ENCODE measurements at places on chromosomes 7 and 10. TPM values are rescaled to one million over a fixed set of nuclear protein-coding genes. Genes with fewer than 3 reads are reported as not detected.
A peak's percentile ranks its signal among the peaks of the same experiment; 100 is the strongest.

Gene GUSB
- 83.1 TPM for total RNA-seq

Gene CDHR3
- total RNA-seq: 44.6 TPM

Gene AKR1C4
- total RNA-seq: not detected

Gene SFTPD
- 906 TPM for total RNA-seq

GRCh38 chr10:36677431-36677768, 448.0 kb upstream of the ANKRD30A start:
- DNase-seq: no peak
- H3K27ac ChIP-seq: no peak overlapping the region
- H3K4me3 ChIP-seq: no peak overlapping the region
- H3K36me3 ChIP-seq: no peaks in the 10 kb centered on the region
- H3K27me3 ChIP-seq: no peaks in the 10 kb centered on the region

GRCh38 chr7:94264756-94265155, 129.9 kb upstream of the COL1A2 start:
- H3K27ac ChIP-seq: no peak overlapping the region
- no peaks in the 10 kb centered on the region for H3K36me3 ChIP-seq
- no peak overlapping the region for H3K4me3 ChIP-seq
- H3K4me1 ChIP-seq: no peaks in the 10 kb centered on the region
- no peaks in the 10 kb centered on the region for H3K27me3 ChIP-seq

- no peak overlapping the region for H3K27ac ChIP-seq
- H3K4me1 ChIP-seq: no peaks in the 10 kb centered on the region
- H3K36me3 ChIP-seq: no peaks in the 10 kb centered on the region
- no peaks in the 10 kb centered on the region for H3K27me3 ChIP-seq
Observed at GRCh38 chr7:27686315-27686714, 23.6 kb upstream of the HIBADH start.

DNA sequence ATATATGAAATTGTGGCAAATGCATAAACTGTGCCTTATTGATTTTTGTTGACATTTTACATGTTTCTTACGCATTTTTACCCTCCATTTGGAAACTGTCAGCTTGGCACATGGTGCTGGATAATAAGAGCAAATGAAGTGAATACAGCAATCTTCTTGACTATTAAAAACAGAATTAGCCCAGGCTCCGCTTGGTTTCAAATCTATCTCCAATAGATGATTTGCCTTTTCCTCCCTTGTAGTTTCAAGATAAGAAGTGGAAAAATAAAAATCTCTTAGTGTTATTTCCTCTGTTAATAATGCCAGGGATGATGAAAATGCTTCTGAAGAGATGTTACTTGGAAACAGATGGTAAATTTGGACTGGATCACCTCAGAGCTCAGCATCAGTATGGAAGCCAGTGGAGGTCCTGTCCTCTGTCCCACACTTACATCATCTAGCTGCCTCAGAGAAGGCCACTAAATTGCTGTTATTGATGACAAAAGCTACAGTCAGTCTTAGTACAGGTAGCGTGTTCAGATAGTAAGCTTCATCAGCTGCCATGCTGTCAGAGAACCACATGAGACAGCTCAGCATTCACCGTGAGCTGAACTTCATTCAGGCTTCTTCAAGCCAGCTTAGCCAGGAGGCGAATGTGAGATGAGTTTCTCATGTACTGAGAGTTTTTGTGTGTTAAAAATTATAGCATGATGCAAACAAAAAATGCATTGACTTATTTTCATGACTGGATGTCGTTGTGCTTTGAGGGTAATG, 246.8 kb downstream of the CELF2 start:
- H3K27me3 ChIP-seq: no peaks in the 10 kb centered on the region
- H3K27ac ChIP-seq: no peak overlapping the region
- no peak for DNase-seq
- H3K4me3 ChIP-seq: no peak overlapping the region

DNA sequence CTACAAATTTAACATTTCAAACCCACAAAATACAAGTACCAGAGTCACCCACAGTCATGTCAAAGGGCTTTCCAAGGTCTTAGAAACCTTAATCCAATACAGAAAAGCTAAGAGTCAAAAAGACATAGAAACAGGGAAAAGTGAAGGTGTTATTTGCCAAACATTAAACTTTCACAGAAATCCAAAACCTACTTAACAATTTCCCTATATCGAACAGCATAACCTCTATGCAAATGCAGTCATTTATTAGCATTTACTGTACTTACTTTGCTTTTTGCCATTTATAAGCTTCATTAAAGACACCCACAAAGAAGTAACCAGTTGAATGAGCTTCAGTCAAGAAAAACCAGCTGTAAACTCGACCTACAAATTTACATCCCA, 1.6 kb downstream of the PANK1 start:
- H3K27ac ChIP-seq: peak overlapping the region; percentile 82
- peak overlapping the region; percentile 93 for H3K4me3 ChIP-seq
